RPMI7951 (cell line): ENCODE measurements at places on chromosomes 1 and 21. TPM values are rescaled to one million over a fixed set of nuclear protein-coding genes. Genes with fewer than 3 reads are reported as not detected.

DNA sequence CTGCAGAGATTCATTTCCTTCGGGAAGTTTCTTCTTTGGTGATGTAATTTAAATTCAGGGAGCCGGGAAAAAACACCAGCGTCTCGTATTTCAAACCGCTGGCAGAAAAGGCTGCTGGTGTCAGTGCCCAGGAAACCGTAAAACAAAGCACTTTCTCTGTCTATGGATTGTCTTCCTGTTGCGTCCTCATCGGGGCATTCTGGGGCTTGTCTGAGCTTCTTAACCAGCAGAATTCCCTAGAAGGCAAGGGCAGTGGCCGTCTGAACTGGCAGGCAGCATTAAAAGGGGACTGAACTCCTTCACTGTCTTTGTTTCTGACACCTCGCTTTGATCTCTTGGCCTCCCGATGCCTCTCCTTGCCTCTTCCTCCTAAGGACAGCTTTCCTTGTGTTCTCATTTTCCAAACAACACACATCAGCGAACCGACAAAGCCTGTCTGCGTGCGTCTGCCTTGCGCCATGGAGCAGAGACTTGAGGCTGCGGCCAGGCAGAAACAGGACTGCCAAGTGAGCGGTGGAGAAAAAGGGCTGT lies 391.6 kb upstream of the VAMP3 start:
- DNase-seq, result peak; percentile 87

- peak; percentile 19 for DNase-seq
Measured at GRCh38 chr1:93908394-93909145, 660 bp downstream of the GCLM start.

DNA sequence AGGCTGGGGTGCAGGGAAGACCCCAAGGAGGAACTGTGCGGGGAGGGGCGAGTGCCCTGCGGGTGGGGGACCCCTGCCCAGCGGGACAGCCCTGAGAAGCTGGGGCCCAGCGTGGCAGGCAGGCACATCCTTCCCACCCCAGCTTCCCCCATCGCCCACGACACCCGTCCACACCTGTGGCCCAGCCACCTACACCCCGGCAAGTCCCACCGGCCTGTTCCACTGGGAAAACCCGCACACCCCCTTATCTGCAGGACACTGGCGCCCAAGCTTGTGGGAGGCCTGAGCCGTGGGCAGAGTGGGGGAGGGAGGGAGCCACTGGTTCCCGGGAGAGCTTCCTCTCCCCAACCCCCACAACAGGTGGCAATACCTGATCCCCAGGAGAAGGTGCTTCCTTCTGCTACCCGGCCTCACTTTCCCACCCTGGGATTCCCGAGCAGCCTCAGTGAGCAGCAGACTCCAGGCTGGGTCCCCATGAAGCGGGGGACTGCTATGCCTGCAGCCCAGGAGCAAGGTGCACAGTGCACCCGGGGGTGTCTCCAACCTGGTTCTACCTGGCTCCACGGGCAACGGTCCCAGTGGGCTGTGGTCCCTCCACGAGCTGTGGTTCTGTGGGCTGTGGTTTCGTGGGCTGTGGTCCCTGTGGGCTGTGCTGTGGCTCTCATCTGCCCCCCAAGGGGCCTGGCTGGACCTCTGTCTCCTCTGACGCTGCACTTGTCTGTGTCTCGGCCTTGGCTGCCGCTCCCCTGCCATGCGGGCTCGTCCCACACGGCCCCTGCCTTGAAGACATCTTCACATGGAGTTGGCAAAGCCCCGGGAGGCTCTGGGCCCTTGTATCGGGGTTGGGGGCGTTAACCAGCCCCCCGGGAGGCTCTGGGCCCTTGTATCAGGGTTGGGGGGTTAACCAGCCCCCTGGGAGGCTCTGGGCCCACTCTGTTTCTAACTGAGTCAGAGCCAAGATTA lies 37.8 kb upstream of the POFUT2 start:
- no peak for DNase-seq

GRCh38 chr1:85628791-85629531 lies 48.4 kb downstream of the CCN1 start:
- DNase-seq, result peak; percentile 88

Gene ADGRB2
- total RNA-seq, result 3.4 and 6.7 TPM in 2 replicates

DNA sequence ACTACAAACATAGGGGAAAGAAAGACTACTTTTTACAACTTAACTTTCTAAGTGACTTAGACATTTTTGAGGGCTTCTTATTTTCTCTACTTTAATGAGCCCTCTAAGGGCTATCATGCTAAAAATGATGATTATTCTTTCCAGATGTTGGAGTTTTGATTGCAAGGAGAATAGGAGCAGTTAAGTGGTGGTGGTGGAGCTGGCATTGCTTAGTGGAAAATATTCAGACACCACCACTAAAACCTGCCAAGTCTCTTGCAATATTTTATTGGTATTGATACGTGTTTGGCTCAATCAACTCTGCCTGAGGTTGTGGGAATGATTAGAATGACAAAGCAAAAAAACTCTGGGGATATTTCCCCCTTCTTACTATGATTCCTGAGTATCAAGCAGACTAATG lies 82.6 kb upstream of the PTGFR start:
- peak; percentile 42 for DNase-seq

DNA sequence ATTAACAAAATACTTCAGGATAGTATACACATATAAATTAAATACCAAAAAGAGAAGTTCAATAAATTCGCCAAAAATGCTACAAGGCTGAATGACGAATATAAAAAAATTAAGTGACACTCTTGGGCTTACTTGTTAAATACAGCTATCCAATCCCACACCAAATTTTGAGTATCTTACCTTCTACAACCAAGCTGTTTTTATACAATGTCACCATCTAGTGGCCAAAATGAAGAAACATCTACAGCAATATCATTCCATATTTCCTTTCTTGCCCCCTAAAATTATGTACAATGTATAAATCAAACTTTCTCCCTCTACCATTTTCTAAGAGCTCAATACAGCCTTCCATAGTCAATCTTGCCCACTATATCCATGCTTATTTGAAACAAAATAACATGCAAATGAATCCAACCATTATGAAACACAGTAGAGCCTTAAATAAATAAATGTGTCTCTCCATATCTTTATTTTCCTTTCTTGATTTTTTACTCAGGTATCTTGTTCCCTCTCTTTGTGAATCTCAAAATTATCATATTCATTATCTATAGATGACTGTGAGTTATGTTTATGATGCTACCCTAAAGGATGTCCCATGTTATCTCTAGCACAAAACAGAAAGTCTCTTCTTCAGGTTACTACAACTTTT lies 86.3 kb downstream of the ACBD6 start:
- DNase-seq, result peak; percentile 34

- peak; percentile 72 for DNase-seq
Measured at GRCh38 chr1:154869351-154870114, 548 bp downstream of the KCNN3 start.

GRCh38 chr21:45576838-45577737 lies 34.8 kb upstream of the SLC19A1 start:
- no peak for DNase-seq
